ENCODE measurements at places on chromosomes 2 and 18. TPM values are rescaled to one million over a fixed set of nuclear protein-coding genes. Genes with fewer than 3 reads are reported as not detected.

GPR45 gene
- not detected for total RNA-seq

KHK gene
- 1.9 TPM for total RNA-seq

DNA sequence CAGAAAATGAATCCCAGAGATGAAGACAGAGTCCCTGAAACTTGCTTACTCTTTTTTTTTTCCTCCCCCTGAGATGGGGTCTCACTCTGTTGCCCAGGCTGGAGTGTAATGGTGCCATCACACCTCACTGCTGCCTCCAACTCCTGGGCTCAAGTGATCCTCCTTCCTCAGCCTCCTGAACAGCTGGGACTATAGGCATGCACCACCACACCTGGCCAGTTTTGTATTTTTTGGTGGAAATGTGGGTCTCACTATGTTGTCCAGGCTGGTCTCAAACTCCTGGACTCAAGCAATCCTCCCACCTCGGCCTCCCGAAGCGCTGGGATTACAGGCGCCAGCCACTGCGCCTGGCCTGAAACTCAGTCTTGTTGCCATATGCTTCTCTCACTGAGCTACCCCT, 27.8 kb downstream of the IGFBP2 start:
- no peak for ATAC-seq

- no peak for ATAC-seq
These were observed 117.4 kb downstream of the FAM210A start for GRCh38 chr18:13608791-13609532.

CYS1 gene
- total RNA-seq, result 5.4 TPM
